ENCODE measurements at places on chromosomes 5 and 9.

- DNase-seq, result no peak
Measured at GRCh38 chr9:84442712-84443111, 102.2 kb upstream of the SLC28A3 start.

- DNase-seq, result no peak
Measured at GRCh38 chr5:27129926-27130325, 91.5 kb upstream of the CDH9 start.

GRCh38 chr5:36059571-36060419, 6.9 kb downstream of the UGT3A2 start:
- peak; percentile 73 for DNase-seq

GRCh38 chr5:77628840-77629508, 9.5 kb downstream of the OTP start:
- DNase-seq, result no peak

DNA sequence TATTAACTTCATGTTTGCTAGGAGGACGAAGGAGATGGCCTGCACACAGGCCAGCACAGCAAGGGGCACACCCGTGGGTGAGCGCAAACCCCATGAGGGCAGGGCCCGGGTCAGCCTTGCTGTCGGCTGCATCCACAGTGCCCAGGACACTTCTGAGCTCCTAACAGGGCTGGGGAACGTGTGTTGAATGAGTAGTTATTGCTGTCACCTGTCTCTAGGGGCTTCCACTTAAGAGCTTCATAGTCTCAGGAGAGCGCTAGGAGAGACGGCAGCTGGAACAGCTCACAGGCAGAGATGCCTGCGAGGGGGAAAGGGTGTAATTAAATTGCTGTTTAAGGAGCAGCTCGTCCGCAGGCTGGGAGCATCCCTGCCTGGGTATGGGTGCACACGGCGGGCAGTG, 91.4 kb upstream of the NEURL1B start:
- DNase-seq, result no peak

DNA sequence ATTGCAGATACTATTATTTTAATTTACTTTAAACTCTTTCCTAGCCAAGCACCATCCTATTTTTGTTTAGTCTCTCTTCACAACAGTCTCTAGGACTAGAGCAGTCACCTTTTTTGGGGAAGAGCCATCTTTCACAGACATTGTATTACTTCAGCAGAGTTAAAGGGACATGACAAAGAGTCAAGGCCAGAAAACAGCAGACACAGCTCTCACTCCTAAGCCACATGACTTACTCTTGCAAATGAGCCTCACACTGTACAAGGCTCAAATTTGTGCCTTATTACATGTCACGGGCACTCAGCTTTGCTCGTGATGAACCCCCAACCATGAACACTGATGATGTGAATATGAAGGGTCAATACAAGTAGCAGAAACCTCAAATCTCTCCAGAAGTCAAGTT, 104.3 kb downstream of the ZNF608 start:
- no peak for DNase-seq

DNA sequence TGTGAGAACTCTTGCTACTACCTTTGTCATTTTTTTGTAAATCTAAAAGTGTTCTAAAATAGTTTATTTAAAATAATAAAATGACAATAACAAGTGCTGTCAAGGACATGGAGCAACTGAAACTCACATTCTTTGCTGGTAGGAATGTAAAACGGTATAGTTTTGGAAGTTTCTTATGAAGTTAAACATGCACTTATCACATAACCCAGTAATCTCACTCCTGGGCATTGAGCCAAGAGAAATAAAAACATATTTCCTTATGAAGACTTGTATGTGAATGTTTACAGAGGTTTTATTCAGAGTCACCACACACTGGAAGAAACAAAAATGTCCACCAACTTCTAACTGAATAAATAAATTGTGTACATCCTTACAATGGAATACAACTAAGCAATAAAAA, 46.0 kb upstream of the COL15A1 start:
- no peak for DNase-seq

- peak; percentile 92 for DNase-seq
Measured at GRCh38 chr5:80083101-80083890, 48.1 kb downstream of the THBS4 start.

DNA sequence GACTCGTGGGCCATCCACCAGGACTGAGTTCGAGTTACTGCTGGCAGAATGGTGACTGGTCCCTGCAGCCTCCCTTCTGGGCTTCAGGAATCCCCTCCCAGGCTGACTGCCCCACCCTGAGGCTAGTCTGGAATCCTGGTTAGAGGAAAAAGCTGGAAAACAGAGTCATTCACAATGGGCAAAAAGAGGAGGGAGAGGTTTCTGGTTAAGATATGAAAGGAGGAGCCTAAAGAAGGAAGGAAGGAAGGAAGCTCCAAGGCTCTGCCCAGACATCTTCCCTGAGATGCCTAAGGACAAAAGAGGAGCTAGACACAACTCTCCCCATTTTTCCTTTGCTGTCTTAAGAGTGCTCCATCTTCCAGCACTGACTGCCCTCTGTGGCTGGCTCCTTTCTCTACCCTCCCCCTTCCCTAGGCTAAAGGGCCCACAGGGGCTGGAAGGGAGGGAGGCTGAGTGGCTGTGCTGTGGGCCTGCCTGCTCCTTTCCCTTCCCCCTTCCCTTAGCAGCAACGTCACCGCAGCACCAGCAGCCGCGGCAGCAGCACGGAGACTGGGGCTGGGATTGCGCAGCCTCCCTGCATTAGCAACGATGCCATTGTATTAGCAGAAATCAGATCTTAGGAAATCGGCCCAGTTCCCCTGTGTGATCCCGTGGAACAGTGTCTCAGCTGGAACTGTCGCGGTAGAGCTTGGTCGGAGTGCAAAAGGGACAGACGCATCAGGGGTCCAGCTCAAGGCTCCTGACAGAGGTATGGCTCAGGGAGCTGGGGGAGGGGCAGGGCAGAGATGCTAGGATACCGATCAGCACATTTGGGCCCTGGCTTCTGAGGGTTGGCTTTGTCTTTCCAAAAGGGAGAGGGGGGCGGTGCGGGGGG, 48.7 kb downstream of the RUSC2 start:
- DNase-seq, result peak; percentile 77

DNA sequence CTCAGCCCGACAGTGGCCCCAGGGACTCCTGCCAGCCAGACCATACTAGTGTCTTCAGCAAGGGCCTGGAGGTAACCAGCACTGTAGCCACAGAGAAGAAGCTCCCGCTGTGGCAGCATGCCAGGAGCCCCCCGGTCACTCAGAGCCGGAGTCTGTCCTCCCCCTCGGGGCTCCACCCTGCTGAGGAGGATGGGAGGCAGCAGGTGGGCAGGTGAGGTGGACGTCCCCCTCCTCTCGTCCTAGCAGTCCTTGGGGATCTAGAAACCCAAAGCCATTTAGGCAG, 28.0 kb upstream of the LRRC14B start:
- DNase-seq, result no peak

- no peak for DNase-seq
Measured at GRCh38 chr9:136697821-136698526, 10.7 kb upstream of the AGPAT2 start.

- DNase-seq, result peak; percentile 78
Measured at GRCh38 chr5:157540707-157541446, 34.7 kb downstream of the ADAM19 start.

DNA sequence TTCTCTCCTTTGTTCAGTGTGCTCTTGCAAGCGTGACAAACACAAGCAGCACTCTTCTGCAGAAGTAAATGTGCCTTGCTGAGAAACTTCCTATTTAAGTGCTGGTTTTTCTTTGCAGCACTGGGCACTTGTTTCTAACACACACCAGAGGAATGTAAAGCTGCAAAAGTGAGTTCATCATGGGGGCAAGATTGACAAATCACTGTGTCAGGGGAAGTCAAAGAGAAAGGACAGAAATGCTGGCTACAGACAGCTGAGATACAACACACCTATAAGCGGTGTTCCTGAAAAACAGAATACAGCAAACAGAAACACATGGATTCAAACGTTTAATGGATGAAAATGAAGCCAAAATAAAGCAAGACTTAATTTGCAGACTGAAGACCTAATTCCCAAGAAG, 19.6 kb downstream of the ROR2 start:
- DNase-seq, result no peak

- peak; percentile 34 for DNase-seq
Measured at GRCh38 chr5:146878476-146879172, at the start of gene PPP2R2B. Gene PPP2R2B (minus strand): TSS chr5:146878757.

DNA sequence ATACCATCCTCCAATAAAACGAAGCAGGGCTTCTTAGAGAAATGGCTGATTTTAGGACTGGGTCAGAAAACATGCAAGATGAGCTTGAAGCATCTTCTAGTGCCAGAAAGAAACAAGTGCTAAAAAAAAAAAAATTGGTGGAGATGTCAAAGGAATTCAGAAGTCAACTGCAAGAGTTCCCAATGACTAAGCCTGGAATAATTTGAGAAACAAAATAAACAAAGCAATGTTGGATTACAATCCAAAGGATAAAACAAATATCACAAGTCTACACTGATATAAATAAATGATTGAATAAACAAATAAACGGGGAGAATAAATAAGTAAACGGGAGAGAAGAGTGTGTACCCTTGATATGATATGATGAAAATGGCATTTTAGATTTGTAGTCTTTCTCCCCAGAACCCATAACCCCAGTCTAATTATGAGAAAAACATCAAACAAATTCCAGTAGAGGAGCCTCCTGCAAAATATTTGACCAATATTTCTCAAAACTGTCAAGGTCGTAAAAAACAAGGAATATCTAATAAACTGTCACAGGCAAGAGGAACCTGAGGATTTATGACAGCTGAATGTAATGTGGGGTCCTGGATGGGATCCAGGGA, 63.5 kb upstream of the CCL21 start:
- peak; percentile 2 for DNase-seq

GRCh38 chr9:126232461-126232860, 94.2 kb upstream of the MVB12B start:
- peak; percentile 19 for DNase-seq

- DNase-seq, result no peak
Measured at GRCh38 chr5:153676821-153677220, 186.4 kb downstream of the GRIA1 start.

DNA sequence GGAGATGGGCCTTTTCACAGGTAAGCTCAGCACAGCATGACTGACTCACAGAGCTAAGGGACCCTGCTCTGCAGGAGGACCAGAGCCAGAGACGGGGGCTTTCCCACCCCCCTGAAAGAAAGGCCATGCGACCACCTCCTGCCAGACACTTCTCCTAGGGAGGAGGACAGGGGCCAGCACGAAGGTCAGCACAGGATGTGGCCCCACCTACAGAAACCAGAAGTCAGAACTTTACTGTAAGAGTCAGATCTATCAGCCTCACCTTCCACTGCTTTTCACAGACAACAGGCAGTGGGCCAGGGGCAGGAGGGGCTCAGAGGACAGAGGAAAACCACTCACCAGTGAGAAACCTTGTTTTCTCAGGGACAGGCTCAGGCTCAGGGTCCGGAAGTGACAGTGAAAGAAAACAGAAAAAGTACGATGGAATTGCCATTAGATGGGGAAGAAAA, 37.9 kb downstream of the CCNJL start:
- no peak for DNase-seq

DNA sequence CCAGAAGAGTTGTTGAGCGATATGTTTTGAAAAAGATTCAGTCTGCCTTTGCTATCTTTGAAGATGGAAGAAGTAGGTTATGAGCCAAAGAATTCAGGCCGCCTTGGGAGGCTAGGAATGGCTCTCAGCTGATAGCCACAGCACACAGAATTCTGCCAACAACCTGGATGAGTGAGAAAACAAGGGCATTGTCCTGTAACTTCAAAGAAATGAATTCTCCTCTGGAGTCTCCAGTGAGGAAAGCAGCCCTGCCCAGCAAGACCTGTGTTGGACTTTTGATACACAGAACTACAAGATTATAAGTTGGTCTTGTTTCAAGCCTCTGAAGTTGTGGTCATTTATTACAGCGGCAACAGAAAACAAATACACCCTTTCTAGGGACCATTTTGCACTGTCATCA, 509.9 kb upstream of the ZNF608 start:
- no peak for DNase-seq

- no peak for DNase-seq
Measured at GRCh38 chr5:162485666-162486292, 418.2 kb downstream of the GABRG2 start.

DNA sequence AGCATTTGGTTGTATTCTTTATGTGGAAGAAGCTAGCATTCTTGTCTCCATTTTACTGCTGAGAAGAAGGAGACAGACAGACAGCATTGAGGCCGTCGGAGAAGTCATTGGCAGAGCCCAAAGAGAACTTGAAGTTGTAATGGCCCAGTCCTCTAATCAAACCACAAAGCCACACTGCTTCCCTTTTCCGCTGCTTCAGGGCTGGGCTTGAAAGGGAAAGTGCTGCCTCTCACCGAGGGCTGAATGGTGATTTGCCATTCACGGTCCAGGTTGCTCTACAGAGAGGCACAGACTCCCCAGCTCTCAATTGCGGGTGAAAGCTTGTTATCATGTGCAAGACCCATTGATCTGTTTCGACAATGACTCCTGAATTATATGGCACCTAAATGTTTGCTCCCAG, 25.6 kb upstream of the POU4F3 start:
- DNase-seq, result no peak

DNA sequence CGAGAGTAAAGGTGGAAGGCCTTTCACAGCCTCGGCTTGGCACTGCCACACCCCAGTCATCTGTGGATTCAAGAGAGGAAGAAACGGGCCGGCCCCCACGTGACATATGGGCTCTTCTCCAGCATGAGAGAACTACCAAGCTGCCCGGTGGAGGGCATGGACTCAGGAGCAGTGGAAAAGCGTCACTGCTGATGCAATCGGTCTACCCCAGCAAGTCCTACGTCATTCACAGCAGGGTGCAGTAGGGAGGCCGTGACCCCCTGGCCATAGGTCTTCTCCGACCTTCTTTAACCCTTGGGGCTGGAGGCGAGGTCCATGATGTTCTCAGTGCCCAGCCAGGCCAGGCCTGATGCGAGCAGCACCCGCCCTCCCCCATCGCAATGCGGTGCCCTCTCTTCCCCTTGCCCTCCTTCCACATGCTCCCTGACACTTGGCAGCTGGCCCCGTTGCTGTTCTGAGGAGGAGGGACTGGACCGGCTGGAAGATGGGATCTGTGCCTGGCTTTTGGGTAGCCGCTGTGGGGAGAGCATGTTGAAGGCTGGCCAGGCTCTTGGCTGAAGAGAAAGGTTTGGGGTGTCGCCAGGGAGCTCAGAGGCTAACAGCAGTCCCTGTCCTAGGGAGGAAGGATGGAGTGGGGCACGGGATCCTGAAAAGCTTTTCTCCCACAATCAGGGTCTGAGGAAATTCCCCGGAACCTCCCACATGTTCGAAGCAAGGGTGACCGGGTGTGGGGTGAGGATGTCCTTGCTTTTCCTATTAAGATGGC, 89.8 kb downstream of the LIFR start:
- DNase-seq, result no peak

DNA sequence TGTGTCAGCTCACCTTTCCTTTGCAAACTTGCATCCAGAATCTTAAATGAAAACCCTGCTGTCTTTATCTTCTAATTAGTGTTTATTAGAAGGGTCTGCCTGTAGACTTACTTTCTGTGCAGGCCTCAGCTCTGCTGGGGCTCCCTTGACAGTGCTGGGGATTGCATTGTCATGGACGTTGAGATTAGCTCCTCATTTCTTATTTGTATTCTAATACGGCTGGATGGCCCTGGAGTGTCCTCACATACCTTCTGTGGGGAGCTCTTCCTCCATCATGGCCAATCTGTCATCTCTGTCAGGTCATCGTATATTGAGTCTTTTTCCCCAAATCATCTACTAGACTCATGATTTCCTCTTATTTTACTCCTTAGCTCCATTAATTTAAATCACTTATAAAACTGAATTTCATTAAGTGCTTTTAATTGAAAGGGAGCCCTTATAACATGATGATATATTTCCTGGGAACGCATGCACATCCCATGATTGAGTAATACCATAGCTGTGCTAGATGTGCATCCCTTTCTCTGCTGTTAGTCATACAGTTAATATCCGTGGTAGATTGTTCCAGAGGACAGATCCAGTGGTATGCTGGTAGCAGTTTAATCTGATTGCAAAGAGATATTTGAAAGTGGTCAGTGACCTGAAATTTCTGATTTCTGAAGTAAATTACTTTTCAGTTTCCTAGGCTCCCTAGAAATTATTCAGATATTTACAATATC, 61.6 kb downstream of the ICE1 start:
- peak; percentile 73 for DNase-seq
